HT-29 (cell line): ENCODE measurements at places on chromosomes 3 and 15. TPM values are rescaled to one million over a fixed set of nuclear protein-coding genes. Genes with fewer than 3 reads are reported as not detected.

GRCh38 chr3:43512754-43513404, 108.9 kb downstream of the ANO10 start:
- no peak for DNase-seq

GRCh38 chr15:62961134-62961533, 81.4 kb upstream of the TPM1 start:
- no peak for DNase-seq

DNA sequence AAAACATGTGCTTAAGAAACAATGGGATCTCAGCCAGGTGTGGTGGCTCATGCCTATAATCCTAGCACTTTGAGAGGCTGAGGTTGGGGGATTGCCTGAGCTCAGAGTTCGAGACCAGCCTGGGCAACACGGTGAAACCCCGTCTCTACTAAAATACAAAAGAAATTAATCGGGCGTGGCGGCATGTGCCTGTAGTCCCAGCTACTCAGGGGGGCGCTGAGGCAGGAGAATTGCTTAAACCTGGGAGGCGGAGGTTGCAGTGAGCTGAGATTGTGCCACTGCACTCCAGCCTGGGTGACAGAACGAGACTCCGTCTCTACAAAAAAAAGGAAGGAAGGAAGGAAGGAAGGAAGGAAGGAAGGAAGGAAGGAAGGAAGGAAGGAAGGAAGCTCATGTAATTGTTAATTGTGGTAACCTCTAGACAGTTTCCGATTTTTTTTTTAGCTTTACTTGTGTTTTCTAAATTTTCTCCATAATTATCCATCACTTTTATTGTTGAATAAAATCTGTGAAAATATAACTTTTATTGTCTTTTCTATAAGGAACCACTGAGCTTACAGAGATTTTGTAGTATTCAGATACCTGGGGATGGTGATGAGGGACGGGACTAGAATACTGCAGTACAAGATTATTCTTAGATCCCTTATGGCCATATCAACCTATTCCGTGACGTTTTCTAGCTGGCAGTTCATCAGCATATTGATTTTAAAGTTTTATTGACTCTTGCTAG, 506.9 kb downstream of the NR2F2 start:
- DNase-seq = no peak

DNA sequence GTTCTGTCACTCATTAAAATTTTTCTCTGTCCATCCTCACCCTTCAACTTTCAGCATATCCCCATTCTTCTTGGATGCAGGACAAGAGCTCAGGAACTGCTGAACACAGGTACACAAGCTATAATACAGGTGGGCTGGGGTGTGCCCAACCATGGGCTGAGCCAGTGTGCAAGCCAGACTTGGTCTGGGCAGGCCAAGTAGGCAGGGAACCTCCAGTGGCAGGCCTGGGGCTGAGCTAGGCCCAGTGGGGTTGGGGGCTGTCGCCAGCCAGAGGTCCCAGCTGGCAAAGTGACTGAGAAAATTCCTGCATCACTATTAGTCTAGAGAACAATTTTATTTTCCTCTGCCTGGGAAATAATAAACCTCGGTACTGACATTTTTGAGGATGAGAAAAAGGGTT, 202.9 kb downstream of the LRRC3B start:
- no peak for DNase-seq

DNA sequence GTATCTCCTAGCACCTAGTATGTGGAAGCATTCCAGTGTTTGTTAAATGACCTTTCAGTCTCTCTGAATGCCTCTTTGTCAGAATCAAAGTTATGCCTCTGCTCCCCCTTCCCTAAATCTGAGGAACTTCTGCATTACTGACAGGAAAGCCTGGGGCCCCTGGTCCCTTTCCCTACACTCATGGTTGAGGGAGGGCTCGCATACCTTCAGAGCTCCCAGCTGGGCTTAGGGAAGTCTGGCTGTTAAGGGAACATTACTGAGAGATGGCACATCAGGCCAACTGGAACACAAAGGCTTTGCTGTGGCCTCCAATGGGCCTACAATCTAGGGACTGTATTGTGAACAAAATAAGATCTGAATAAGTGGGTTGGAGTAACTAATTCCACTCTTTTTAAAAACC, 10.3 kb downstream of the PKM start:
- no peak for DNase-seq

- DNase-seq = no peak
Measured at GRCh38 chr3:143754090-143754489, 94.2 kb downstream of the SLC9A9 start.

DNA sequence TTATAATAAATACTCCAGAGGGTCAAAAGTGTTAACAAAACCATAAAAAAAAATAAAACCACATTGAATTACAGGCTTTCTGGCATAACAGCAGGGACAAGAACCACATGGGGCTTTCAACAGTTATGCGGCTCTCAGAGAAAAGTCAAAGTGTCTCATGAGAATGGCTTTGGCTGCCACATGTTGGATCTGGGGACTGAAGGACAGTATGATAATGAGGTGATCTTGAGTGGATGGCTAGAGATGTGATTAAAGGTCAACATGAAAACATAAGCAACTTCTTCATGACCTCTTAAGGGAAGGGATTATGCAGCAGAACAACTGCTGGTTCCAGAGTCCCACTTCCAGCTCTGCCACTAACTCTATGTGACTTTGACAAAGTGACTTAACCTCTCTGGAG, 5.2 kb downstream of the RAB27A start:
- DNase-seq = no peak

GRCh38 chr3:5787861-5788488, 600.5 kb downstream of the EDEM1 start:
- DNase-seq = no peak

DNA sequence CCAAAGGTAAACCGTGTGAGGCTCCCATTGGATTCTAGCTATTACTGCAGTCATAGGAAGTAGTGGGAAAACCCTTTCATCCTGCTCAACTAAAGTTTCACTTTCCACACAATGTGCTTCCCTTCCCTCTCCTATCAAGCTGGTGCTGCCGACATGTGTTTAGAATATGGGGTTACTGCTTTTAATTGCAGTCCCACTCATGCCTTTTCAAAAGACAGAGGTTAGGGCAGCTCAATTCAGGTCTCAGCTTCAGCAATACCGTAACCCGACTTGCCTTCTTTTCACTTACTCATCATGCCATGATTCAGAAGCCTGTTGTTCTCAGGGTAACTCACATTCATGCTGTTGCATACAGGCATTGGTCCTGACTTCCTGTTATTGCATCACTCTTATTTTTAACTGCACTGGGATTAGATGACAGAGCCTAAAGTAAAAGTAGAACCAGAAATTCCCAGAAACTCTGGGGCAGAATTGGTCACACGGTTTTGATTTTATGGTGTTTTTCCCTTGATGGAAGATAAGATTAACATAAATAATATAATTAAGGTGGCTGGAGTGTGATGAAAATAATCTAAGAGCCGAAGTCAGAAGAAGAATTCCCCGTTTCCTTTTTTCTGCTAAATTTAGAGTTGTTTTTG, 45.7 kb downstream of the C2CD4B start:
- DNase-seq = peak; percentile 28

GRCh38 chr3:15903759-15904720, 106.3 kb upstream of the ANKRD28 start:
- no peak for DNase-seq

DNA sequence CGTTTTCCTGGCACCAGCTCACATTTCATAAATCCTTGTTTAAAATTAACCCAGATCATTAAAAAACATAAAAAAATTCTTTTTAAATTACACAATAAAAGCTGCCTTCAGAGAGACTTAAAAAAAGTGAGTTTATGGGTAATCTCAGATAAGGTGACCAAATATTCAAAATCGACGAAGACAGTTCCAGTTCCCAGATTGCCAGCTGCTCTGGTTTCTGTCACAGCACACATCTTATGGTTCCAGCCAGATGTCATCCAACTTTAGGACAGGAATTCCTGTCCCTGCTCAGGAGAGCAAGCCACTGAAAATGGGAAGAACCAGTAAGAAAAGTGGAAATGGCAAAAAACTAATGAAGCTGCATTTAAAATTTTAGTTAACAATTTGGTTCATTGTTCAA, 15.8 kb upstream of the ZNF770 start:
- DNase-seq = no peak

DNA sequence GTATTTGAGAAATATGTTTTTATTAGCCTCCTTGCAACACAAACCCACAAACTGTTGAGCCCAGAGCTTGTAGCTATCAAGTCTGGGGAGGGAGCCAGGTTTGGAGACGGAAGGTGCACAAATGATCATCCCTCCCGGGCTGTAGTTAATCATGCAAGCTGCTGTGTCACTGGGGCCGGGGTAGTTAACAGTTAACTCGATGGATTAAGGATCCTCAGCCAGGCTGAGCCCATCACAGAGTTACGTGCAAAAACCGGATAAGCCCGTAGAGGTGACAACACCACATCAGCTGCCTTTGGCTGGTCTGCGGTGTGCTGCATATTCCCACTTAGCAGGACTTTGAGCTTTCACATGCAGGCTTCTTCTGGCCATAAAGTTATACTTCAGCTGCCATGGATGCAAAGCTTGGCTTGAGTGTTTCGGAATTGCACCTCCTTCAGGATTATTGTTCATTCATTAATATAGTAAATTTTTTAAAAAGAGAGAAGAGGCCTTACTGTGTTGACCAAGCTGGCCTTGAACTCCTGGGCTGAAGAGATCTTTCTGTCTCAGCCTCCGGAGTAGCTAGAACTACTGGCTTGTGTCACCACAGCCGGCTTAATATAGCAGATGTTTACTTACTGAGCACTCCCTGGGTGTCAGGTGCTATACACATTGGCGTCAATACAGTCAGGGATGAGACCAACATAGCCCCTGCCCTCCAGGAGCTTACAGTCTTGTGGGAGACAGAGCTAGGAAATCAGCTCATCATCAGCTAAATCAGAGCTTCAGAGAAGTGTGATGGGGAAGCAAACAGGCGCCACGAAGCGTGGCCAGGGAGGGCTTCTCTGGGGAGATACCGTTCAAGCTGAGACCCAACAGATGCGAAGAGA, 226.8 kb upstream of the BHLHE40 start:
- DNase-seq = peak; percentile 43

- DNase-seq = no peak
Measured at GRCh38 chr3:159987291-159987711, 1.3 kb upstream of the IL12A start.

REC114 gene
- not detected in 2 replicates for total RNA-seq

EFHB gene
- not detected in 2 replicates for total RNA-seq

KCNAB1 gene
- not detected in 2 replicates for total RNA-seq

PLXNA1 gene
- total RNA-seq = 92.8 and 103 TPM in 2 replicates
